Activated naive CD8-positive, alpha-beta T cell treated with anti-CD3 and anti-CD28 coated beads for 36 hours (primary cell): ENCODE measurements at places on chromosomes 13 and 19.
A peak's percentile ranks its signal among the peaks of the same experiment; 100 is the strongest.

- DNase-seq: peak; percentile 17
Measured at GRCh38 chr19:45729800-45730290, 851 bp downstream of the FBXO46 start.

- no peak for DNase-seq
Measured at GRCh38 chr13:50951366-50951765, 41.8 kb downstream of the RNASEH2B start.

DNA sequence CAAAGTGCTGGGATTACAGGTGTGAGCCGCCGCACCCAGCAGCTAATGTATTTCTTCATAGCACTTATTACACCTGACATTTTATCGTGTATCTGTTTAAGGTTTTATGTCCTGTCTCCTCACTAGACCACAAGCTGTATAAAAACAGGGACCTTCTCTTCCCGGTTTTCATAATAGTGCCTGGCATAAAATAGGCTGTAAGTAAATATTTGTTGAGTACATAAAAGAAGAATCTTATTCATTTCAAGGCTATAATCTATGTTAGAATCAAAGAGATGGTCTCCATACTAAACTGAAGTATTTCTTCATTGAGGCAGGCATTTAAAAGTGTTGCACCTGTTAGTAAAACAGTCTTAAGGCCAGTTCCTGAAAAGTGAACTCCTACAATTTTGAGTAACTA lies 194.0 kb downstream of the SHISA2 start:
- DNase-seq: no peak

DNA sequence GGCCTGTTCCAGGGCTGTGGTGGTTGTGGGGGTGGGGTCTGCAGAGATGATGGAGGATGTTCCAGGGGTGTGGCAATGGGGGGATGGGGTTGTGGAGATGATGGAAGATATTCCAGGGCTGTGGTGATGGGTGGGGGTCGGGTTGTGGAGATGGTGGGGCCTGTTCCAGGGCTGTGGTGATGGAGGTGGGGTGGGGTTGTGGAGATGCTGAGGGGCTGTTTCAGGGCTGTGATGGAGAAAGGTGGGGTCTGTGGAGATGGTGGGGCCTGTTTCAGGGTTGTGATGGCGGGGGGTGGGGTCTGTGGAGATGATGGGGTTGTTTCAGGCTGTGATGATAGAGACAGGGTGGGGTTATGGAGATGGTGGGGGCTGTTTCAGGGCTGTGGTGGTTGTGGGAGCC lies 62.0 kb downstream of the TEX29 start:
- no peak for DNase-seq

- DNase-seq: no peak
Measured at GRCh38 chr13:51639171-51639570, 54.9 kb downstream of the WDFY2 start.

- DNase-seq: no peak
Measured at GRCh38 chr13:97140611-97141010, 81.5 kb upstream of the MBNL2 start.

DNA sequence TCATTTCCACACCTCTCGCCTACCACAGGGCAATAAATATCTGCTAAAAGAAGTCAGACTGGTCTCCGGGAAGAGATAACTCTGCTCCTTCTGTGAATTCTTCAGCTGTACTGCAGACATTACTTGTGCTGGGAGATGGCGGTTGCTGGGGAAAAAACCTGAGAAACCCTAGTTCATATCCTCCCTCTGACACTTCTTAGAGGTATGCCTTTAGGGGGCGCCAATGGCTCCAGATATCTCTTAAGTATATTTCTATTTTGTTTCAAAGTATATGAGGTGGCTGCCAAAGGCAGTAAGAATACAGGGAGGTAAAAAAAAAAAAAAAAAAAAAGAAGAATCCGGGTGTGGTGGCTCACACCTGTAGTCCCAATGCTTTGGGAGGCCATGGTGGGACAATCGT lies 175.2 kb downstream of the PAN3 start:
- DNase-seq: no peak

GRCh38 chr13:50523307-50523706 lies 320.2 kb downstream of the DLEU7 start:
- no peak for DNase-seq

- DNase-seq: no peak
Measured at GRCh38 chr13:59607780-59608233, 555.9 kb downstream of the DIAPH3 start.

- DNase-seq: no peak
Measured at GRCh38 chr13:43307221-43307920, 284.0 kb downstream of the DNAJC15 start.

DNA sequence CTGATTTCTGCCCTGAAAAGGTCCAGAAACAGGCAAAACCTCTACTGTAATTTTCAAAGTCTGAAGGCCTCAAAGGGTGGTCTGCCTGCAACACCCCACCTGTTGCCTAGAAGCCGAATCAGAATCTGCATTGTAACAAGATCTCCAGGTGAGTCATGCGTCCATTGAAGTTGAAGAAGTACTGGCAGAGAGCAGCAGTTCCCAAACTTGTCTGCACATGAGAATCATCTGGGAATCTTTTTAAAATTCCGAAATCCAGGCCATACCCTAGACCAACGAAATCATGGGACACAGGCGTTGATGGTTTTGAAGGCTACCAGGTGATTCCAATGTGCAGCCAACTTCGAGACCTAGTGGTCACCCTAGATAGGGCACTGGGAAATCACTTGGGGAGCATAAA lies 16.0 kb upstream of the CLN5 start:
- DNase-seq: no peak

DNA sequence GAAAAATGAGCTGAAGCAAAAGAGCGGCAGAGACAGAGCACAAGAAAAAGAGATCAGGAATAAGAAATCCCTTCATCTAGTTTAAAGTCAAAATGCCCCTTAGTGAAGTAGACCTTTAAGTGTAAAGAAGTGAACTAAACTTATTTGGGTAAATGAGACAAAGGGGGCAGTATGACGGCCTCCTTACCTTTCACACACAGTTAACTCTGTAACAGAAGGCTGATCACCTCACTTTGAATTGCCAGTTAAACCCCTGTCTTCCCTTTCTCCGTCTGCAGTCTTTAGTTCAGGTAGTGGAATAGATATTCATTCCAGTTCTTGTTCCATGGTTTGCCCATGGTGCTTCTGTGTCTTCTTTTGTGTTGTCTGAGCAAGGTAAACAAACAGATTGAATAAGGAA lies 1029.8 kb downstream of the DIAPH3 start:
- DNase-seq: no peak

GRCh38 chr19:44645407-44646048 lies 1.8 kb downstream of the PVR start:
- DNase-seq: no peak

DNA sequence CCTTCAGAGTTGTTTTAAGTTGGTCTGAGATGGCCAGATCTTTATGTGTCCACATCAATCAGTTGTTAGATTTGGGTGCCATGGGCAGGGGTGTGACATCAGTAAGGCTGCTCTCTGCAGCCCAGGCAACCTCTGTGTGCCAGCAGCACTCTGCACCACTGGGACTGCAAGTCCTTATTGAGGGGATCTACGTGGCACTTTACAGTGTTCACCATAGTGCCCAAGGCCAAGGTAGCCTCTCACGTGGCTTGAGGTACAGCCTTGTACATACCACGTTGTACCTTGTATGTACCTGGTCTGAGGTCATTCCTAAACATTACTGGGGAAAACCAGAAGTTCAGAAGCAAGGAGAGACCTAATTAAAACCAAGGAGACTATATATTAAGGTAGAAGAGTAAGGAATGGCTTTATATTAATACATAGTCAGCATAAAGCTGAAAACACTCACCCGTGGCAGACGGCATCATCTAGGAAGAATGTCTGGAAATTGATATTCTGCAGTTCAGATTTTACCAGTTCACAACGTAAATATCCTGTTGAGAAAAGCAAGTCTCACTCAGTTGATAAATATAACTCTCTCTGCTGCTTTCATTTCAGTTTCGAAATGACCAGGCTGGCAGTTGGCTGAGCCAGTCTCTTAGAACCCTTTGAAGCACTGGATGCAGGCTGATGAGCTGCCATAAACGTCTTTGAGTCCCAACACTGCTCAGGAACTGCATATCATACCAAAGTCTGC lies 128.8 kb downstream of the ZDHHC20 start:
- no peak for DNase-seq

DNA sequence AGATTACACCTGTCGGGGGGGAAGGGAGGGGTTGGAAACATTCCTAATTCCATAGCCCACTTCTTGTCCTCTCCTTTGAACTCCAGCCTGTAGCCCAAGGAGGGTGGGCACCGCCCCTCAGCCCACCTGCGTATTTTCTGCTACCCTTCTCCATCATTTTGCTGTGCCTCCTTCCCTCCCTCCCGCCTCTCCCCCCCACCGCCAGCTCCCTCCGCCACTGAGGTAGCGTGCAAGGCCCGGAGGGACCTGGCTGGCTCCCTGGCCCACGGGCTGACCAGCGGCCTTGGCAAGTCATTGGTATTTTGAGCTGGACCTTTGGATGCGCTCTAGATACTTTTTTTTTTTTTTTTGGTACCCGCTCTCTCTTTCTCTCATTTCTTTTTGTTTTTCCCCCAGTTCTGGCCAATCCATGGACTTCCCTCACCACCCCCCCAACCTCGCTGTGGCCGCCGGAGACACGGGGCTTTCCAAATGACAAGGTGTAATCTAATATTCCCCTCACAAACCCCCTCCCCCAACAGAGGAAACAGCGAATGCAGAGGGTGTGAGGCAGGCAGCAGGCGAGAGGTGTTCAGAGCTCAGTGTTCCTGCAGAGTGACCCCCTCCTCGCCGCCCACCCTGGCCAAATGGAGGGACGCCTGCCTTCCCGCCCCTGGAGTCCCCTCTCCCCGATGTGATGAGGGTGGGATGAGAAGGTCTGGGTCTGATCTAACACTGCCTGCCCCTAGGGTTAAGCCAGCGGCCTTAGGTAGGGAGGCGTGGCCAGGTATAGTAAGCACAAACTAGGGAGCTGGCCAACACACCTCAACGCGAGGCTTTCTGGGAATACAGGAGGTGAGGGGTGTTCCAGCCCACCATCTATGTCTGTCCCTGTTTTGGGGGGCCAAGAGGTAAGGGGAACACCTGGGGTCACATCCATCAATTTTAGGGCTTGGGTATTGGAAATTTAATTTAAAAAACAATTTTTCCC lies 89.2 kb downstream of the PTPRS start:
- DNase-seq: no peak

DNA sequence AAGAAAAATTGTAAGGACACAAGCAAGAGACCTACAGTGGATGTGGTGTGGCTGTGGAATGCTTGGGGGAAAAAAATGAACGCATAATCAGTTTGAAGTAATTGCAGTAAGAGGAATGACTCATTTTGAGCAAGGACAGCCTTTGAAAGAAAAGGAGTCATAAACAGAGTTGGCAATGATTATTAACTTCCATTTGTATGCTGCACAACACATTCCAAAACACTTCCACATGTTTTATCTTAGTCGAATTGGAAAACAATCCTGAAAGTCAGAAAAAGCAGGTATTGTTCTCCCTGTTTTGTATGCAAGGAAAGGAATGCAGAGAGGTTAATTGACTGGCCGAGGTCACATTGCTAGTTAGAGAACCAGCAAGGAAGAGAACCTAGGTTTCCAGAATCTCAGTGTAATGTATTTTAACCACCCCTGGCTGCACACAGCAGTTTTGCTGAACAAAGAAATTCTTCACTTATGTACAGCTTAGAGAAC lies 630.0 kb upstream of the MIR17HG start:
- no peak for DNase-seq

DNA sequence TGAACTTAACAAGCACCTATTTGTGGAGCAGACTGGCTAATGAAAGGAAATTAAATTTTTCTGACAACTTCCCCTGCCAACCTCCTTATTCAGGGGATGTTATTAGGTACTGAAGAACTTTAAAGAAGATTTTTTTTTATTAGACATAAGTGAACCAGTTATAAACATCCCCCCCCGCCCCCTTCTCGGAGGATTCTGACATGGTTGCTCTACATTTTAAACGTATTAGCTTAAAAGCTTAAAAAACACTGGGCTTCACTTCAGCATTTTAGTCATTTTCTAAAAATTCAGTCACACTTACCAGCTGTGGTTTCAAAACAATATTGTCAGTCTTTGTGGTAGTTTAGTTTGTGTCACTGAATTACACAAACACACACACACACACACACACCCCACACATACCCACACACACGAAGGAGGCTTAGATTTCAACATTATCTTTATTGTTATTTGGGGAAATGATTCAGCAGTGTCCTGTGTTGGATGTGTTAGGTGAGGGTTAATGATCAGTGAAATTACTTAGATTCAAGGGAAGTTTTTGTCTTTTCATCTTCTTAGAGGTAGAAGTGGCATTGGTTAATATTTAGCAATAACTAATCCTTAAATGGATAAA lies 145.7 kb downstream of the PCCA start:
- DNase-seq: no peak

DNA sequence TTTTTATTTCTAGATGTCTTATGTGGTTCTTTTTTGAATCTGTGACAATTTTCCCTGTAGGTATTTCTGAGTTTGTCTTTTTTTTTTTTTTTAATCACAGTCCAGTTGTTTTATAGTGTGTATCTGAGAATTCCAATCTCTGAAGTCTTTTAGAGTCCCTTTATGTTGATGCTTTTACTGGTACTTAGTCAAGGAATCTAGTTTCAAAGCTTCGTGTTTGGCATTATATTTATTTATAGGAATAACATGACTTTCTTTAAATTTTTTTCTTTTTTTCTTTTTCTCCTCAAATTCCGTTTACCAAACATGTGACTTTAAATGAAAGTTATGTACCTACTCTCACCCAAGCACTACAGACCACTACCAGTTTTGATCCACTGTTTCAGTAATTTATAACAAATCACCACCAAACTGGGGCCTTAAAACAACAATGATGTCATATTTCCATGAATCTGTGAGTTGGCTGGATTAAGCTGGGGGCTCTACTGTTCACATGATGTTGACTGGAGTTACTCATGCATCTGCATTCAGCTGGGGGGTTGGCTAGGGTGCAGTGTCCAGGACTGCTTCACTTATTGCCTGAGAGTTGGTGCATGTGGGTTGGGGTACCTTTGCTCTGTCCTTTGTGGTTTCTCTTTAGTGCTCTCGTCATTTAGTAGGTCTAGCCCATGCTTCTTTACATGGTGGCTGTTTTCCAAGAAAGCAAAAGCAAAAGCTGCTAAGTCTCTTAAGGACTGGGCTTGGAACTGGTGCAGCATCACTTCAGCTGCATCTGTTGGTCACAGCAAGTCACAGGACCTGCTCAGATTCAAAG lies 22.3 kb downstream of the KCTD4 start:
- DNase-seq: peak; percentile 22

DNA sequence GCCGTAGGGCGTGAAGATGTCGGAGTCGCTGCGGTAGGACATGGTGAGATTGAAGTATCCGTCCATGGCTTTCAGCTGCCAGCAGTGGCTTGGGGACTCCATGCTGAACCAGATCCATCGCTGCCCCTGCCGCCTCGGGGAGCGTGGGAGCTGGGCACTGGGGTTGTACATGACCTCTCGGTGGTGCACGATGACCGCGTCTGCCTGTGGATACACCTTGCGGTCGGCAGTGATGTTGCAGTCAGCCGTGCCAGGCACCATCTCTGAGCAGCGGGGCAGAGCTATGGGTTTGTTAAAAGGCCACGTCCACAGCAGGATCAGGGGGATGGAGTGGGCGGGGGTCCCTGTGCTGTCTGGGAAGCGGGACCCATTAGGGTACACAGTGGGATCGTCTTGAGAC lies 7.4 kb downstream of the FUT6 start:
- no peak for DNase-seq
